ENCODE measurements at places on chromosomes 13 and 19. TPM values are rescaled to one million over a fixed set of nuclear protein-coding genes. Genes with fewer than 3 reads are reported as not detected.

C5AR2 gene
- 9.5 TPM for total RNA-seq

IQCN gene
- total RNA-seq: 0.99 TPM

MYO1F gene
- 0.31 TPM for total RNA-seq

ITGBL1 gene
- total RNA-seq: 1.8 TPM

DNAAF3 gene
- total RNA-seq: 5.7 TPM

ONECUT3 gene
- total RNA-seq: not detected
